Hepatocyte (in vitro differentiated cells): ENCODE measurements at places on chromosomes 11 and 22. TPM values are rescaled to one million over a fixed set of nuclear protein-coding genes. Genes with fewer than 3 reads are reported as not detected.

The ISX gene
- 17.7 and 20.6 TPM in 2 replicates for polyA plus RNA-seq

The TMEM134 gene
- polyA plus RNA-seq: 93.7 and 107 TPM in 2 replicates

The TST gene
- 47.0 and 50.2 TPM in 2 replicates for polyA plus RNA-seq

The KREMEN1 gene
- 7.5 and 9.0 TPM in 2 replicates for polyA plus RNA-seq

The OR10D3 gene
- not detected in 2 replicates for polyA plus RNA-seq

The YIF1A gene
- polyA plus RNA-seq: 265 and 267 TPM in 2 replicates

The RNF121 gene
- 29.4 and 38.1 TPM in 2 replicates for polyA plus RNA-seq

The E2F8 gene
- polyA plus RNA-seq: 0.42 and 0.64 TPM in 2 replicates
